ENCODE measurements at places on chromosomes 12 and 14.

DNA sequence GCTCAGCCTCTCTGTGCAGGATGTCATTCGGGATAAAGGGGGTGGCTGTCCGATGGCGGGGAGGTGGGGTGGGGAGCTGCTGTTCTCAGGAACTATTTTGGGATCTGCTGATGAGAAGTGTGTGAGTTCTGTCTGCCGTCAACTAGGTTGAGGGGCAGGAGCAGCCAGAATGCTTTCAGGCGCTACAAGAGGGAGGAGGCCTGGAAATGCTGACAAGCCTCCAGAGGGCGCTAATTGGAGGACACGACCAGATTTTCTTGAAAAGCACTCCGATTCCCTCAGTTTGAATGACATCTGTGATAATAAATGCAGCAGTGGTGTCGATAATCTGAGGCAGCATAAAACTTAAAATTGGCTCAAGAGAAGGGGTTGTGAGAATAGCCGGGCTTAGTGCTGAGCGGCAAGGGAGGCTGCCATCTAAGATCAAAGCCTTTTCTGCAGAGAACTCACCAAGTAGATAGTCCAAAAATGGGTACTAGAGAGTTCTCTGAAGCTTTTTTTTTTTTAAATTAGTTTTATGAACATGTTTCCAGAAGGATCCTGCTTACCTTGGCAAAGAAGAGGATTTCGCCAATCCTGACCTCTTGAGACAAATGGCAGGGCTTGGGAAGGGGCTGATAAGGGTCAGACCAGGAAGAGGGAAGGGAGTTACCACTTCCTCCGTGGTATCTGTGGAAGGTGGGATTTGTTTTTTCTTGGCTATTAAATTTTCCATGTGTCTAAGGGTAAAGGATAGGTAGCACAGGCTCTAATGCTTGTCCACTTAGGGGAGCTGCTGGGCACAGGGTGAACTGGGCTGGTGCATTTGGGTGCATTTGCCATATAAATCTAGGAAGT lies 94.4 kb downstream of the CRACR2A start:
- DNase-seq = peak; percentile 76

- no peak for DNase-seq
Observed at GRCh38 chr14:36817071-36817930, 155.6 kb downstream of the PAX9 start.

DNA sequence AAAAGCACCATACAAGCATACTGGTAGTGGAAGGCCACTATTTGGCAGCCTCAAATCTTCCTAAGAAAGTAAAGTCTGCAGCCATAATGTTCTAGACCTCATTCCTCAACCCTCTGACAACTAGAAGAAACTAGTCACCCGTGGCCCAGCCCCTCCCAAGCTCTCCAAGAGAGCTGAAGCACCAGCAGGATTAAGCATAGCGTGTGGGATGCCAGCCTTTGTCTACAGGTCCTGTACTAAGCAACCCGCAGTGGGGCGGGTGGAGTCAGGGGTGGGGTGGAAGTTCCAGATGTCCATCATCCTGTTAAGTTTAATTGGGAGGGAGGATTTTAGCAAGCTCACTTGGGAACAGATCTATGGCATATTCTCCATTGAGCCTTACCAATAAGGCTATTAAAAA lies 14.2 kb downstream of the SLC11A2 start:
- DNase-seq = peak; percentile 81

DNA sequence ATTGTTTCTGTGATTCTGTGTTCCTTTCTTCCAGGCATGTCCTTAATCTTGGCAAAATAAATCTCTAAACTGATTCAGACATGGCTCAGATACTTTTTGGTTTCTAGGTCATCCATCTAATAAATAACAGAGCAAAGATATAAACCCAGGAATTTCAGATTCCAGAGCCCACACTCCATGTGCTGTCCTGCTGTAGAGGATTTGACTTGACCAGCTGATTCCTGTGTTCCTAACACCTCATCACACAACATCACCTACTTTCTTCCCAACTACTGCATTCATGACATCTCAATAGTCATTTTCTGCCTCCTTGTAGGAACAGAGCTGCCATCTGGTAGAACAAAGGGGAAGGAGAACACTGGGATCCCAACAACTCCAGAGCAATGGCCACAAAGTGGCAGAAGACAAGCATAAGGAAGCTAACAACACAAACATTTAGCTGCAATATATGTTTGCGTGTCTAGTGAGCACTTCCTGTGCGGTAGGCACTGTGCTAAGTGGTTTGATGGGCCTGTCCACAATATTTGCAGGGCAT lies 91.9 kb upstream of the OVCH1 start:
- DNase-seq = no peak

DNA sequence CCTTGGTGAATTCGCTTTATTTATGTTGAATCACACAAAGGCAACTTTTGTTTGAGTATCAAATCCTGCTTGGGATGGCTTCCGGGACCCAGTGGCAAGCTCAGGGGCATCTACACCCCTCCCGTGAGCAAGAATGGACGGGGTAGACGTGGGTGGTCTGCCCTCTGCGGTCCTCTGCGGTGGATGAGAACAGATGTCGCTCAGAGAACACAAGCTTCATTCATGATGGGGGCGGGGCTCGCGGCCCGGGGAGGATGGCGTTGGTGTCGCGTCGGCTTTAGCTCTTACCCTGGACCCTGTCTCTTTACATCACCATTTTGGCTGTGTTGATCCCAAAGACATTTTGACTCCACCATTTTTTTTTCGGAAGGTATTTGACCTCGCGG lies 158.5 kb upstream of the RTL1 start:
- peak; percentile 56 for DNase-seq

GRCh38 chr12:119692410-119692809 lies 24.5 kb downstream of the PRKAB1 start:
- DNase-seq = no peak

GRCh38 chr14:50979941-50980850 lies 35.9 kb upstream of the PYGL start:
- no peak for DNase-seq

- DNase-seq = no peak
Observed at GRCh38 chr12:26101763-26102162, 23.1 kb downstream of the BHLHE41 start.

DNA sequence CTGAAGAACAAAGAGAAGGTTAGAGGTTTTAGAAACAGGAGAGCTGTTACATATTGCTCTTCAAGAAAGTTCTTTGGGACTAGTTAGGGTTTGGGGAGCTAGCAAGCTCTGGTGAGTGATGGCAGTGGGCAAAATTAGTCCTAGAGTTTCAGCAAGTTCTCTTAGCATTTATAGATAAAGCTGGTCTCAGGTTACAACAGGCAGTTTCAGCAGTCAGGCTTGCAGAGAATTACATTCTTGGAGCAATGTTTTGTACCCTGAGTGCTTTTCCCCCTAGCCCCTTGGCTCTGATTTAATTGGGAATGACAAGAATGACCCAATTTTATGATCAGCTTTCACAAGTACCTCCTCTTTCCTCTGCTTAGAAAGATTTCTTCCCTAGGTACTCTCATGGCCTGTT lies 21.4 kb upstream of the EID3 start:
- no peak for DNase-seq

DNA sequence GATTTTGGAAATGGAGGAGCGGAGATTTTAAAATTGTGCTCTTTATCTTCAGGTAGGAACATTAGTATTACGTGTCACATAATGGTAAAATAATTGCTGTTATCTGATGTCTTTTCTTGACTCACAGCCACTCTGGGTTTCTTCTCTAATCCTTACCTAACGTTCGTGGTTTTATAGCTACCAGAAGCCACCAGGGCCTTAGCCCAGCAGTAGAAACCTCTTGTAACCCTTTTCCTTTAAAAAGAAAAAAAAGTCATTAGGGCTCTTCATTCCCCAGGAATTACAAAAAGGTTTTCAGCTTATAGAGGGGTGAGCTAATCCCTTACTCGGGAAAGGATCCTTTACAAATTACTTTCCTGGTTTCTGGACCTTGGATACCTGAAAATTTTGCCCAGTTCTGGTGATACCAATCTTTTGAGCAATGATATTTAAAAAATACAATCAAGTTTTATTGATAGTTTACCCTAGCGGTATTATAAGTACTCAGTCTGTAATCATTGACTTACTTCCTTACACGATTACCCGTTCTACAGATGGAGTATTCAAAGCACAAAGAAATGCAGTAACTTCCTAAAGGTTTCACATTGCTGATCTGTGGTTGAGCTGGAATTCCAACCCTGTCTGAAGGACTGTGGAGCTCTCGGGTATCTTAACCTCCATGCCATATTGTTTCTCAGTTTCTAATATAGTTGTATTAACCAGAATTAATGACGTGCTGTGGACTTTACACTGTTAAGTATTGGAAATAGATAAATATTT lies 1.6 kb downstream of the GABARAPL1 start:
- no peak for DNase-seq

DNA sequence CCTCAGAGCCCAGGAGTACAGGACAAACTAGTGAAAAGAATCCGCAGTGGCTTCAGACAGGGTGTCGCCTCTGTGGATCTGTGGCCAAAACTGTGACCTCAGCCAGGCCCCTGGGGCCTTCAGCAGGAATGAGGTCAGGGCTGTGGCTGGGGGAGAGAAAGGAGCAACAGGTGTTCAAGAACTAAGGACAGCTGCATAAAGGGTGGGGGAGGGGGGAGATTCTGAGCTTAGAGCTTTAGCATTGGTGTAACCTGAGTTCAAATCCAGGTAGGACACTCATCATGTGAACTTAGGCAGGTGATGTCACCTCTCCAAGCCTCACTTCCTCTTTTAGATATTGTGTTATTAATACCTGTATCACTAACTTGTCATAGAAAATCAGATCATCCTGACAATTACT lies 40.9 kb upstream of the CORO1C start:
- no peak for DNase-seq

GRCh38 chr12:107126796-107127481 lies 33.6 kb upstream of the CRY1 start:
- DNase-seq = no peak

DNA sequence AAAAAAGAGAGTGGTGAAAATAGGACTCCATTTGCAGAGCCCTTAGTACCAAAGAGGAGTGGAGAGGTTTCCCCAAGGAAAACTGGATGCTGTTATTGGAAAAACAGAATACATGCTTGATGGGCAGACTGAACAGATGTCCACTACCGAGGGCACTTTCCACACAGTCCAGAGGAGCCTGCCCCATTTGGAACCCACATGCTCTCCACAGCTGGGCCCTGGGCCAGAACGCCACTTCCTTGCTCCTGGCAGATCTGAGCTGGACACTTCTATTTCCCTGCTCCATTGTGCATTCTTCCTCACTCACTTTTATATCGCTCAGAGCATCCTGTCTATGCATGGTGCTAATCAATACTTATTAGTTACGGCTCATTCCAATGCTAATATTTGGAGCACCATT lies 249.9 kb downstream of the SLC15A4 start:
- DNase-seq = no peak

- DNase-seq = no peak
Observed at GRCh38 chr12:100254876-100255275, 12.0 kb downstream of the DEPDC4 start.

GRCh38 chr12:50918584-50919316 lies 33.6 kb upstream of the HIGD1C start:
- DNase-seq = no peak

DNA sequence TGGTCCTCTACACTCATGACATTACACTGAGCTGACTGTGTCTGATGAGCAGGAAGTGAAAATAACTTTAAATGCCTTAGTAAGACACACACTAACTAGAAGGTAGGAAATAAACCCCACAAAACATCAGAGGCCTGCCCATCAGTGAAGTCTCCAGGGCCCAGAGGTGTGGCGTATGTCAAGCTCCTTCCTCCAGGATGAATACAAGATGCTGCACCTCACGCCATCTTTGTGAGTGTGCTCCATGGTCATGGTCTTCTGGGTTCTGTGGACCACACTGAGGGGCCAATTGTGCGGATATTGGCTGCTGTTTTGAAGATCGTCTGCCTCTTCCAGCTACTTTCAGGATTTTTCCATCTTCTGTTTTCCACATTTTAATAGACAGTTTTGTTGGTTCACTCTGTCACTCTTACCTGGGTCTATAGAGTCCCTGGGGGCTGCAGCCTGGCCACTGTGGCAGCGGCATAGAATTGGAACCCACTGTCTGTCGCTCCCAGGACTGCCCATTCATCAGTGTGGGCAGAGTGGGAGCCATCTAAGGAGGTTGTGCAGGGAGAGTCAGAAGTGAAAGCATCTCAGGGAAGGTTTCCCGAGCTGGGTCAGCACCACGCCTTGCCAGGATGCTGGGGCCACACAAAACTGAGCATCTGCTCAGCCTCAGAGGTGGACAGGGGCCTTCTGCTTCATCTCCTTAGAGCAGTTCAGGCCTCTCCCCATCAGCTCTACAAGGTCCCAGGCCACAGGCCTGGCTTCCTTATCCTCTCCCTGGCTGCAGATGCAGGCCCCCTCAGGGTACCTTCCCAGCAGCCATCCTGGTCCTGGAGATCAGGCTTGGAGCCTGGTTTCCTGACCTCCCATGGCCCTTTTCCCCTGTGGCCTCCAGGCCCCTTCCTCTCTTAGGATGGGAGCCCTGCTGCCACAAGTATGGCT lies 57.5 kb upstream of the C14orf180 start:
- DNase-seq = no peak
